Thyroid gland (tissue), 4 donors: ENCODE measurements at places on chromosomes 6 and 20. TPM values are rescaled to one million over a fixed set of nuclear protein-coding genes. Genes with fewer than 3 reads are reported as not detected.

DNA sequence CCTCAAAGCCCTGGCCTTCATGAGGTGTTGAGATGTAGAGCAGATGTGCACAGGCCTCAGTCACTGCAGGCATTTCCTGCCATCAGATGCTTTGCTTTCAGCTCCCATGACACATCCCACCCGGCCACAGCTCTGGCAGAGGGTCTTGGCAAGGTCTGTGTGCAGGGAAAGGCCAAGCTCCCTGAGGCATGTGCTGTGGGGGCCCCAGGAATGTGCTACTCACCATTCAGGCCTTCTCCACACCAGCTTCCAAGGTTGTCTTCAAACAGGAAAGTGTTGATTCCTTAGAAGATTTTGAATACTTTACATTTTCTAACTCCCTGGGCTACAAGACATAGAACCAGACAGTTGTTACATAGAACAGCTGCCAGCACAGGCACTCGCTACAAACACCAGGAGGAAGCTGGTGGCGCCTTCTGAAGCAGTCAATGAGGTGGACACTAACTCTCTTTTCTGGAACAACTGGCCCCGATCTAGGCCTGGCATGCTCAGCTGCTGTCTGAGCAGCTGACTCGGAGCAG is 27.8 kb downstream of the CASS4 start:
- peak; percentile 53 for DNase-seq
- no peak overlapping the region for H3K27ac ChIP-seq
- H3K27me3 ChIP-seq = no peaks in the 10 kb centered on the region
- H3K4me3 ChIP-seq = no peak overlapping the region
- peaks cover 13% of the 10 kb centered on the region for H3K4me1 ChIP-seq
- H3K36me3 ChIP-seq = no peaks in the 10 kb centered on the region

GRCh38 chr6:136466777-136467176 is 83.4 kb downstream of the MAP7 start:
- peak overlapping the region; percentile 14 for H3K27ac ChIP-seq
- no peak for DNase-seq
- no peaks in the 10 kb centered on the region for H3K27me3 ChIP-seq
- H3K4me1 ChIP-seq = peaks cover 14% of the 10 kb centered on the region
- H3K4me3 ChIP-seq = no peak overlapping the region

DNA sequence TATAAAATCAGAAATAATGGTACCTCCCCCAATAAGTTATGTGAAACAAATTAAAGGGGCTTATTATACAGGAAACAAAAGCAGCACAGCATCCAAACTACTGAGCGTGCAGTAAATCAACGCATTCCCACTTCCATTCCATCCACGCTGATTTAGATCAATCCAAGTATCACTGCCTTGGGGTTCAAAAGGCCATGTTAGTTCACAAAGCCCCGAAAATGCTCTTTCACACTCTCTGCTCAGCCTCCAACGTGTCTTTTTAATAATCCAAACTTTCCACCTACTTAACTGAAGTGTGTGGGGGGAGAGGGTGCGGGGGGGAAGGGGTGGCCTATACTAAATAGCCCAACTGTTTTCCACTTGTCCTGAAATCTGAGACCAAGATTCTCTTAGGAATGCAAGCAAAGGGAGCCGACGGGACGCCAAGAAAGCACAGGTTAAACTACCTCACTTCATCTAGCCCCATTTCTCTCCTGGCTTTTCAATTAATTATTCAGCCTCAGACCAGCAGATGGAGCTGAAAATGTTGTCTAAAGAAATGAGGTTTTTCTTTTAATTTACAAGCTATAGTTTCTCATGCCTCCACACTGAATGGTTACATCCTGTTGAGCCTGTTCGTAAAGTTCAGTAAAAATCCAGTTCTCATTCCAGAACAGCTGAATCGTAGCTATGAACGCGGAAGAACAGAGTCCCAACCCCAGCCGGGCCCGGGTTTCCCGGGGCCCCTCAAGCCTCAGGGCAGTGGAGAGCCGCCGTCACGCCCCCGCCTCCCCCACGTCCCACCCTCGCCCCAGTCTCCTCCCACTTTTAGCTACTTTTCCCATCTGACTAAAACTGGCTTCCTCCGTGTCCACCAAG is 1.0 kb upstream of the NXT1 start:
- no peaks in the 10 kb centered on the region for H3K36me3 ChIP-seq
- H3K4me3 ChIP-seq = peak overlapping the region; percentile 21
- peaks cover 10% of the 10 kb centered on the region for H3K4me1 ChIP-seq
- H3K27me3 ChIP-seq = no peaks in the 10 kb centered on the region
- peak overlapping the region; percentile 88 for H3K27ac ChIP-seq

DNA sequence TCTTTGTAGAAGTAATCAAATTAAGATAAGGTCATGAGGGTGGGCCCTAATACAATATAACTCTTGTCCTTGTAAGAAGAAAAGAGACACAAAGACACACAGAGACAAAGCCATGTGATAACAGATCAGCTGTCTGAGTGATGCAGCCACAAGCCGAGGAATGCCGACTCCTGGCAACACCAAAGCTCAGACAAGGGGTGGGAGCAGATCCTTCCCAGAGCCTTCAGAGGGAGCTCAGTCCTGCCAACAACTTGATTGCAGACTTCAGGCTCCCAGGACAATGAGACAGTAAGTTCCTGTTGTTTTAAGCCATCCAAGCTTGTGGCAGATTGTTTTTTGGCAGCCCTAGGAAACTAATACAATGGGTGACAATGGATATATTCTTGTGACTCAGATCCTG is 325.0 kb upstream of the AGPAT4 start:
- DNase-seq = no peak
- no peak overlapping the region for H3K4me3 ChIP-seq
- no peak overlapping the region for H3K27ac ChIP-seq
- no peaks in the 10 kb centered on the region for H3K27me3 ChIP-seq
- no peaks in the 10 kb centered on the region for H3K4me1 ChIP-seq
- no peaks in the 10 kb centered on the region for H3K36me3 ChIP-seq

DNA sequence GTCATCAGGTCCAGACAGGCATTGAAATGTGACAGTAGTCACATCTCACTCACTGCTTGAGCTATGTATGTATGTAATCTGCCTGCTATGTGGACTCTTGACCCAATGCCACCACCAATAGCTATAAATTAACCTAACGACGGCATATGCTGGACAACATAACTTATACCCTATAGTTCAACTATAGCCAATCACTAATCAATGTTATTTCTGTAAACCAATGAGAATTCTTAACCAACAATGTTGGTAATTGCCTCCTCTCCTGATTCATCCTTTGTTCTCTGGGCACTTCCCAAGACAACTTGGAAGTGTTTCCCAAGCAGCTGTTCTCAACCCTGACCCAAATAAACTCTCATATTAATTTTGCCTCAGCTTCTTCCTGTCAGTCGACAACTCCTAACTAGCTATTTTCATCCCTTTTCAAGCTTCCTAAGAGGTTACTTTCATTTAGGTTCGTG is 24.1 kb upstream of the SERPINB1 start:
- no peak for DNase-seq
- H3K4me3 ChIP-seq = no peak overlapping the region
- H3K27ac ChIP-seq = no peak overlapping the region
- H3K4me1 ChIP-seq = no peaks in the 10 kb centered on the region

- no peak overlapping the region for H3K4me3 ChIP-seq
- no peak for DNase-seq
- H3K27me3 ChIP-seq = no peaks in the 10 kb centered on the region
- no peak overlapping the region for H3K27ac ChIP-seq
- no peaks in the 10 kb centered on the region for H3K4me1 ChIP-seq
These were observed 11.0 kb upstream of the ENPP4 start for GRCh38 chr6:46118836-46119235.

GRCh38 chr6:37354526-37355384 is 972 bp downstream of the RNF8 start:
- H3K27ac ChIP-seq = peak overlapping the region; percentile 47
- H3K36me3 ChIP-seq = no peaks in the 10 kb centered on the region
- no peaks in the 10 kb centered on the region for H3K4me1 ChIP-seq
- no peaks in the 10 kb centered on the region for H3K27me3 ChIP-seq
- peak overlapping the region; percentile 83 for H3K4me3 ChIP-seq

- H3K27me3 ChIP-seq = no peaks in the 10 kb centered on the region
- H3K27ac ChIP-seq = no peak overlapping the region
- no peak for DNase-seq
- no peaks in the 10 kb centered on the region for H3K36me3 ChIP-seq
- H3K4me1 ChIP-seq = no peaks in the 10 kb centered on the region
These were observed 31.9 kb downstream of the CDKAL1 start for GRCh38 chr6:20566109-20566508.

Gene PDYN
- total RNA-seq = not detected

Gene C20orf202
- total RNA-seq = 0.27 TPM

Gene COL10A1
- 0.78 TPM for total RNA-seq

Gene MTO1
- total RNA-seq = 31.3 TPM

Gene FAM217B
- total RNA-seq = 9.4 TPM
